Activated naive CD4-positive, alpha-beta T cell treated with anti-CD3 and anti-CD28 coated beads, Interleukin-2, amount 10 ng/mL, durations not matched to agents 7 days and 5 days (primary cell): ENCODE measurements at places on chromosomes 3 and 15.

DNA sequence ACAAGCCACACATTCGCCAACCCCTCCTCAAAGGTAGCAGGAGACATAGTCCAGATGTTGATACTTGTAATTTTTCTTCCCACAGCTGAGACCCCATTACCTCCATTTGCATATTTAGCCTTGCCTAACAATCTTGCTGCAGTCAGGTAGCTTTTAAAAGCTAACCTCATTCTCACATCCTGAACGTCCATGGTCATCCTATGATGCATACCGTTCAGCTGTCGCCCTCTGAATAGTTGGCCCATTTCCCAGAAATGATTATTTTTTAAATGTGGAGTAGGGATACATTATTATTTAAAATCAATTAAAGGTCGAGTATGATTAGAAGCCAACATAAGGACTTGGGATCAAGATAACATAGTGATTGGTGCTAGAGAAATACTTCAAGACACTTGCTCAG is 165.0 kb downstream of the MEX3B start:
- DNase-seq = no peak

- DNase-seq = no peak
Measured at GRCh38 chr15:74613953-74614743, 1.5 kb upstream of the CLK3 start.

- no peak for DNase-seq
Measured at GRCh38 chr3:133805384-133805701, 272 bp upstream of the SRPRB start.

GRCh38 chr3:47004369-47005211 is 25.1 kb downstream of the NBEAL2 start:
- DNase-seq = peak; percentile 14

DNA sequence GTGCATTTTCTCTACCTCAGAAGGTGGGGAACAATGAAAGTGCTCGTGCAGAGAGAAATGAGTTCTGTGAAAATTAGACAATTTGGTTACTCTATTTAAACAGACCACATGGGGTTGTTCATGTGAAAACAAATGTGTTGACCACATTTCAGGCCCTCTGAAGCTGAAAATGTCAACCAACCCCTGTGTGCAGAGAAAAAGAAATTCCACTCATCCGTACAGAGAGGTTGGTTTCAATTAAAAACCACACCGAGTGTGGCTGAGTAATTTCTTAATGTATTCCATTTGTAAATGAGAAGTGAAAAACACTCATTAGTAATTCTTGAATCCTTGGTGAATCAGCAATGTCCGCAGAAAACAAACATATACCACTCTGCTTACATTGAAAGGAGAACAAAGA is 46.9 kb upstream of the SLC7A14 start:
- no peak for DNase-seq

GRCh38 chr3:116929505-116930222 is 220.1 kb downstream of the TUSC7 start:
- DNase-seq = no peak

DNA sequence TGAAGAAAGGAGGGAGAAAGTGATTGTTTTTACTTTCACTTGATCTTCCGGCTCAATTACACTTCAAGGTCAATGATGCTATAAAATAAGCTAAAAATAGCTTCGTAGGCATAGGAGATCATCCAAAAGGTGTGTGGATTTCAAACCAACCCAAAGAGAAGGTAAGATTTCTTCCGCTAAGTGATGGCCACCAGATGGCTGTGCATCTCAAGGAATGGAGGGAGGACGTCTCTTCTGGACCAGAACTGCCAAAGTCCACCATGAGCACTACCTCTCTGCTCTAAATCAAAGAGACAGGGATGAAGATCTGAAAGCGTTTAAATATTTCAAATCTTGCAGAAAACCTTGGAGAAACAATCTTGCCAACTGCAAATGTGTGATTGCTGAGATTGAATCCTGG is 199.1 kb upstream of the ZPLD1 start:
- no peak for DNase-seq
